ENCODE measurements at places on chromosomes 3 and 15.

GRCh38 chr15:73455876-73456275 is 12.9 kb downstream of the REC114 start:
- no peak for DNase-seq

DNA sequence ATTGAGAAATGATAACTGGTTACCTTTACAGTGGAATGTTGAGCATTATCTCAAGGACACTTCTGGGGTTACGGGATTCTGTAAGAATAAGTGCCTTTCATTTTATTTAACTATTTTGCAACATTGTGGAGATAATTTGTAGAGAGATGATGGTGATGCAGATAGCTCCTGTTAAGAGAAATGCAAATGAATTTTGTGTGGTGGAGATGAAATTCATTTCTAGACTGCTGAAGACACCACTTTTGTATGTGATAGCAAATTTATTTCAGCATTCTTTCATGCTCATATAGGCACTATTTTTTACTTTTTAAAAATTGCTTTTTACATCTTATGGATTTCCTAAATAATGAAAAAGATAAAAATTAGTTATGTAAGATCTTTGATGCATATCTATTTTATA is 463.3 kb upstream of the CBLB start:
- no peak for DNase-seq

- DNase-seq = no peak
Observed at GRCh38 chr3:134985864-134986715, 191.0 kb downstream of the EPHB1 start.

DNA sequence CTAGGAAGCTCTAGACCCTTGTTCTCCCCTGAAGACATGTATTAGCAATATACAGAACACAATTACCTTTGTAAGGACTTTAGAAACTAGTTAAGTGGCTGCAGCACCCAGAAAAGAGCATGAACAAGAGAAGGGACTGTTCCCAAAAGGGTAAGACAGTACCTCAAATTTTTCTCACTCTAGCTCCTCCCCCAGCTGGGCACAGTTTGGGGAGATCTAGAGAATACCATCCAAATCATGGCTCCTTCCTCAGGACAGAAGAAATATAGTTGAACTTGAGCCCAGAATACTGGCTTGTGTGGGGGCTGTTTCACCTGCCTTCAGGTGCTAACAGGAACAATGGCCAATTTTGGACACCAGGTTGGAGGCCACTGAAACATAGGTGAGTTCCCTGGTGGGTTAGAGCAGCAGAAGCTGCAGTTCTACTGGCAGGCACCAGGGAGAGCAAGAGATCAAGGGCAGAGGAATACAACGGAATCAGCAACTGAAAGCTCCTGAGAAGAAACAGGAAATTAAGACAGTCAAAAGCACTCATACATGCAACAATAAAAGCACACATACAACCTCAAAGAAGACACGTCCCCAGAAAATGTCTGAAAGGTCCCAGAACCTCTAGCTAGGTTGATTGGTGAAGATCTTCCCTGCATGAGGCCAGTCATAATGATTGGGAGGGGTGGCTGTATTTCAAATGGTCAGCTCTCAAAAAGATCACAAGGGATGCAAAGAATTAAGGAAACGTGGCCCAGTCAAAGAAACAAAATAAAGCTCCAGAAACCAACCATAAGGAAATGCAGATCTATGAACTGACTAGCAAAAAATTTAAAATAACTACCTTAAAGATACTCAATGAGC is 104.9 kb upstream of the ASB14 start:
- DNase-seq = peak; percentile 17

- no peak for DNase-seq
Observed at GRCh38 chr15:90834626-90835025, 33.8 kb upstream of the FURIN start.

GRCh38 chr3:9415485-9416138 is 18.2 kb downstream of the SETD5 start:
- DNase-seq = no peak

DNA sequence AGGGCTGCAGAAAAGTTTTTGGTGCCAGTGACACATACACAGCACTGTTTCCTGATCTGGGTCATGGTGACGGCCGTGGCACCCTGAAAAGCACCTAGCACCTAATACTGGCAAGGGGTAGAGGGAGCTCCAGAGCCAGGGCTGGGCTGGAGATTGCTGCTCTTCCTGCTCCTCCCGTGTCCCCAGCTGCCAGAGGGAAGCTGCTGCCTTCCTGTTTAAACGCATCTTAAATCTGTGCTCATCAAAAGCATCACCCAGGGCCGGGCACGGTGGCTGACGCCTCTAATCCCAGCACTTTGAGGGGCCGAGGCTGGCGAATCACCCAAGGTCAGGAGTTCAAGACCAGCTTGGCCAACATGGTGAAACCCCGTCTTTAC is 156.7 kb upstream of the MEF2A start:
- DNase-seq = no peak

GRCh38 chr3:50268703-50269451 is at the start of gene SEMA3B:
Gene SEMA3B, plus strand, starts transcription at chr3:50269147. Its CDS starts 94 bp downstream, at chr3:50269241.
- no peak for DNase-seq

- no peak for DNase-seq
Observed at GRCh38 chr3:15405448-15406050, 21.8 kb downstream of the METTL6 start.

GRCh38 chr3:12159227-12159601 is 502 bp upstream of the TIMP4 start:
- DNase-seq = no peak

All from stimulated activated CD8-positive, alpha-beta memory T cell treated with anti-CD3 and anti-CD28 coated beads, Interleukin-15, amount 100 ng/mL, for 48 hours (primary cell).